A549 treated with RU486 at 1 μM for 4 hours (cell line): ENCODE measurements at places on chromosomes 4 and X. TPM values are rescaled to one million over a fixed set of nuclear protein-coding genes. Genes with fewer than 3 reads are reported as not detected.

FNIP2 gene
- total RNA-seq, result 2.6 to 4.8 TPM (median 4.6 TPM) in 5 replicates

CSN1S1 gene
- total RNA-seq, result not detected in 5 replicates

HSPA4L gene
- 5.6 to 9.3 TPM (median 8.5 TPM) in 5 replicates for total RNA-seq

TENM3 gene
- 1.2 to 1.6 TPM (median 1.4 TPM) in 5 replicates for total RNA-seq

GRXCR1 gene
- total RNA-seq, result not detected in 5 replicates

ARMCX4 gene
- 0.28 to 0.71 TPM (median 0.37 TPM) in 5 replicates for total RNA-seq

GTPBP6 gene
- total RNA-seq, result 33.0 to 57.8 TPM (median 51.0 TPM) in 5 replicates

RTL5 gene
- total RNA-seq, result 1.9 to 2.9 TPM (median 2.4 TPM) in 5 replicates
